ENCODE measurements at places on chromosomes 7 and 10.

DNA sequence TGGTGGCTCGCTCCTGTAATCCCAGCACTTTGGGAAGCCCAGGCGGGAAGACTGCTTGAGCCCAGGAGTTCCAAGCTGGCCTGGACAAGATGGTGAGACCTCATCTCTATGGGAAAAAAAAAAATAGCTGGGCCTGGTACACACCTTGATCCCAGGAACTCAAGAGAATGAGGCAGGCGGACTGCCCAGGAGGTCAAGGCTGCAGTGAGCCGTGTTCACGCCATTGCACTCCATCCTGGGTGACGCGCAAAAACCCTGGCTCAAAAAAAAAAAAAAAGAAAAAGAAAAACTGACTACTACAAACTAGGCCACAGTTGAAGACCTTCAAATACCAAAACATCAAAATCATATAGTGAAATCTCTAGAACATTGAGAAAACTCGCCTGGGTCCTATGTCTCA, 3.9 kb downstream of the BRAT1 start:
- DNase-seq, result no peak

- no peak for DNase-seq
Measured at GRCh38 chr7:7321681-7322080, 139.3 kb downstream of the C1GALT1 start.

DNA sequence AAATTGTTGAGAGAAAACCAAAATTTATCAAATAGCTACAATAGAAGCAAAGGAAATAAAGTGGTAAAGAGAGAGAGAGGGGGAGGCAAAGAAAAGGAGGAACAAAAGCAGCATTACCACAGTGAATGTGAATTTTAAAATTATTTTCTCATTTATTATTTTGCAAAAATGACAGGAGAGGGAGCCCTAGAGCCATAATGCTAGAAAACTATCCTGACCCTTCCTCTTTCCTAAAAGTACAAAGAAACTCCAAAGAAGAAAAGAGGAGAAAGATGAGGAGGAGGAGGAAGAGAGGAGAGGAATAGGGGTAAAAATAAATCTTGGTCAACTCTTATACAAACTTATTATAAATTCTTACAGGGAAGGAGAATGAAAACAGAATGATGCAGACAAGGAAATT, 921.5 kb downstream of the NRG3 start:
- no peak for DNase-seq

GRCh38 chr10:52814506-52814905, 41.9 kb upstream of the MBL2 start:
- no peak for DNase-seq

- no peak for DNase-seq
Measured at GRCh38 chr10:117341061-117341460, 34.2 kb downstream of the PDZD8 start.

GRCh38 chr7:135380351-135380750, 129.6 kb downstream of the CNOT4 start:
- DNase-seq, result no peak

GRCh38 chr10:70579234-70580002, 23.1 kb downstream of the PRF1 start:
- no peak for DNase-seq

Data from stimulated activated CD8-positive, alpha-beta memory T cell treated with anti-CD3 and anti-CD28 coated beads, Interleukin-12 subunit alpha, Interleukin-12 subunit beta, amount 100 ng/mL, for 1 hour (primary cell).